ENCODE measurements at places on chromosomes 3 and 15.

DNA sequence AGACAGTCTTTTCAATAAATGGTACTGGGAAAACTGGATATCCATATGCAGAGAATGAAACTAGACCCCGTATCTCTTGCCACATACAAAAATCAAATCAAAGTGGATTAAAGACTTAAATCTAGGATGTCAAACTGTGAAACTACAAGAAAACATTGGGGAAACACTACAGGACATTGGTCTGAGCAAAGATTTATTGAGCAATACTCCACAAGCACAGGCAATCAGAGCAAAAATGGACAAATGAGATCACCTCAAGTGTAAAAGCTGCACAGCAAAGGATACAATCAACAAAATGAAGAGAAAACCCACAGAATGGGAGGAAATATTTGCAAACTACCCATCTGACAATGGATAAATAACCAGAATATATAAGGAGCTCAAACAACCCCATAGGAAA is 38.4 kb upstream of the MBNL1 start:
- DNase-seq: no peak

- DNase-seq: no peak
Measured at GRCh38 chr15:70200511-70201424, 103.1 kb upstream of the TLE3 start.

- peak; percentile 21 for DNase-seq
Measured at GRCh38 chr3:4826237-4827100, 152.8 kb upstream of the BHLHE40 start.

- DNase-seq: peak; percentile 77
Measured at GRCh38 chr3:119702530-119703527, at the start of gene CFAP91. Gene CFAP91 (plus strand): TSS chr3:119703022. CDS start chr3:119703099, 77 bp downstream.

DNA sequence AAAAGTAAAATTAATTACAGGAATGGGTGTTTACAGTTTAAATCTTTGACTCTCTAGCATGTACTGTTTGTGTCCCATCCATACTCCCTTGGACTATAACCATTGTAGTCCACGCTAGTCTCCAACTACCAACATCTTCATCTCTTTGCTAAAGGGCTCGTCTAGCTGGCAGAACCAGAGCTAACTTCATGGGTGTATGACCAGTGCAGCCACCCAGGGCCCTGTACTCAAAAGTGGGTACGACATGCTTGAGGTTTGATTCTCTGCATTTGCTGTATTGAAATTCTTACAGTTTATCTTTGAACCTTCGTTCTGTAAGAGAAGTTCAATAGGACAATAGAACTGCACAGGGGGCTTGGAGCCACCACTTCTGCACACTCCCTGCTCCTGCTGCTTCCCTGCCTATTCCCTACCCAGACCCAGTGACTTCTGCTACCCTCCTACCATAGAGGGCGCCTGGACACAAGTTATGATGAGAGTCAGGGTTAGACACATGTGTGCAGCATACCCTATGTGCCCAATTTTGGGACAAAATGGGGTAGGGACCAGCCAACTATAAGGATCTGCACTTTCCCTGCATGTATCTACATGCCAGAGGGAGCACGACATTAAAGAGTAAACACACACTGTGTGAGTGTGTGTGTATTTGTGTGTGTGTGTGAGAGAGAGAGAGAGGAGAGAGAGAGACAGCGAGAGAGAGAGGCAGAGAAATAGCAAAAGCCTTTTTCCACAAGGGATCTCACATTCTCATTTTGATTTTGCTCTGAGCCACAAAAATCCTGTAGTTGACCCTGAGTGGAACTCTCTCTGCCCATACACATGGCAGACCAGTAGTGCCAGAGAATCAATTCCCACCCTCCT is 59.0 kb upstream of the NECTIN3 start:
- DNase-seq: no peak

DNA sequence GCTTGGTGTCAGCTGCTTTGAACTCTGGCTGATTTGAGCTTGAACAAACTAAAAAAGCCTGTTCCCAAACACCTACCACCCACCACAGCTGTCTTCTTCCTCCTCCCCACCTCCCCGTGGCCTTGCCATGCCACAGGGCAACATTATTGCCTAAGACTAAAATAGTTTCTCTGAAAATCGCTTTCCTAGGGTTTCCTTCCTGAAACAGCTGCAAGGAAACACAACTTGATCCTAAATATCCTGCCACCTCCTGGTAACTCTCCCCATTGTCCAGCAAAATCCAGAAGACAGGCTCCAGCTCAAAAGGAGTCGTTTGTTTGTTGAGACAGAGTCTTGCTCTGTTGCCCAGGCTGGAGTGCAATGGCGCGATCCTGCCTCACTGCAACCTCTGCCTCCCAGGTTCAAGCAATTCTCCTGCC is 193.9 kb upstream of the TPM1 start:
- no peak for DNase-seq

- DNase-seq: no peak
Measured at GRCh38 chr15:82571722-82572222, 31.5 kb upstream of the RPS17 start.

- DNase-seq: no peak
Measured at GRCh38 chr3:194282436-194283122, 68.5 kb downstream of the CPN2 start.
